Right renal pelvis (tissue), 4 donors: ENCODE measurements at places on chromosomes 1 and 21.

DNA sequence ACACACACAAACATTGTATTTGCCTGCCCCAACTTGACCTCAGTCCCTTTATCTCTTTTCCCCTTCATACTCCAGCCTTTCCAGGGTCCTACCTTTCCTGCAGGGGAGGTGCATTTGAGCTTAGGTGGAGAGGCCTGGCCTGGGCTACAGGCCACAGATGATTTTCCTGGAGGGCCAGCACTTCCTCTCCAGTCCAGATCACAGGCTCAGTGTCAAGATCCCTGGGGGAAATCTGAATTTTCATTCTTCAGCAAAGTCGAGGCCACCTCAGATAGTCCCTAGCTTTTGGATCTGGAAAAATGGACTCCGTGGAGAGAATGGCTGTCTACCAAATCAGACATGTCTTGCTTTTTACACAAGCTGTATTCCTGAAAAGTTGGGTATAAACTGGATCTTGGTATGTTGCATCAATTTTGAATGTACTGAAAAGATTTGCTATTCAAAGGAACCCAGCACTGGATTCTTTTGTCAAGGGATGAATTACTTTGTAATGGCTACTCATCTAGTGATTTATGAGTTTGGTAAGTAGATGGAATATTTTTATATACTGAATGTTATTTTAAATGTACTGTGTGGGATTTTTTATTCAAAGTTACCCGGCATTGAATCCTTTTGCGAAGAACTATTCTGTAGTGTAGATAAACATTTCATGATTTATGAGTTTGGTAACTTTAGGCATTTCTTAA, 78.7 kb downstream of the DDR2 start:
- no peak for DNase-seq

DNA sequence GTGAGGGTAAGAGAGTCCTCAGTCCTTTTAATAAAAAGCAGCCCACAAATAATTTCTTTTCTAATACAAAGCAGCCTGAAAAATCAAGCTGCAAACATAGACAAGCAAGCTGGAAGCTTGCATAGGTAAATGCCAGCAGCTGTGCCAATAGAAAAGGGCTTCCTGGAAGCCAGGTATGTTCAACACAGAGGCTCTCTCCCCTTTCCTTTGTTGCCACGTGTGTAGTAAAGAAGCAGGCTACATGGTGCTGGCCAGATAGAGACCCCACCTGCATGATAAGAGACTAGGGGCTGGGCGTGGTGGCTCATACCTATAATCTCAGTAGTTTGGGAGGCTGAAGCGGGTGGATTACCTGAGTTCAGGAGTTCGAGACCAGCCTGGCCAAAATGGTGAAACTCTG, 50.1 kb upstream of the ERRFI1 start:
- no peak for DNase-seq

- DNase-seq = no peak
Measured at GRCh38 chr1:172148707-172149106, 271.8 kb upstream of the C1orf105 start.

DNA sequence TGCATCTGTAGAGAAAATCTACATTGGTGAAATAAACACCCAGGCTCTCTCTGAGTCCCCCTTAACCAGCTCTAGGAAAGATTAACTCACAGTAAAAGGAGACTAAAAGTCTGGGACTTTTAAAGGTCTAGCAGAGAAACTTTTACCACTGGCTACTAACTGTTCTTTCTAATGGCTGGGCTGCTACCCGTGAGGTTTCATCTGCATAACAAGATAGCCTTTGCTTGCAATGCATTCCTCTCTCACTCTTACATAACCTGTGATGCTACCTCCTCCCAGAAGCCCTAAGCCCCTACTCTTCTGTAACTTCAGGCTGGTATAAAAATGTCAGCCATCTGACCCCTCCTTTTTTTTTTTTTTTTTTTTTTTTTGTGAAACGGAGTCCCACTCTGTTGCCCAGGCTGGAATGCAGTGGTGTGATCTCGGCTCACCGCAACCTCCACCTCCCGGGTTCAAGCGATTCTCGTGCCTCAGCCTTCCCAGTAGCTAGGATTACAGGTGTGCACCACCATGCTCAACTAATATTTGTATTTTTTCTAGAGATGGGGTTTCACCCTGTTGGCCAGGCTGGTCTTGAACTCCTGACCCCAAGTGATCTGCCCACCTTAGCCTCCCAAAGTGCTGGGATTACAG, 344.2 kb downstream of the RGS7 start:
- no peak for DNase-seq

GRCh38 chr1:28176492-28177470, at the start of gene PTAFR:
PTAFR (minus strand) TSS chr1:28176690; CDS start chr1:28151021, 25,669 bp downstream.
- DNase-seq = no peak

GRCh38 chr1:43557744-43558245, 27.1 kb downstream of the PTPRF start:
- no peak for DNase-seq

GRCh38 chr1:170001266-170001665, 73.2 kb downstream of the KIFAP3 start:
- no peak for DNase-seq

- DNase-seq = no peak
Measured at GRCh38 chr1:238107322-238107721, 216.6 kb upstream of the ZP4 start.

GRCh38 chr1:36125129-36125991, at the start of gene COL8A2:
COL8A2 (minus strand) TSS chr1:36125222; CDS start chr1:36100242, 24,980 bp downstream.
- DNase-seq = no peak

GRCh38 chr1:102546251-102546650, 549.5 kb upstream of the OLFM3 start:
- no peak for DNase-seq

DNA sequence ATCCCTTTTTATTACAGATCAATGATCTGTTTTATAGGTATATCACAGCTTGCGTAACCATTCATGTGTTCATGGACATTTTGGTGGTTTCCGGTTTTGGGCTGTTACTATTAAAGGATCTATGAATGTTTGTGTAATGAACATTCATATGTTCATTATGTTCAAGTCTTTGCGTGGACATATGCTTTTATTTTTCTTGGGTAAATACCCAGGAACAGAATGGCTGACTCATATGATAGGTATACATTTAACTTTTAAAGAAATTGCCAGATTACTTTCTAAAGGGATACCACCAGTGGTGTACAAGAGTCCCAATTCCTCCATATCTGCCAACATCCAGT, 73.7 kb downstream of the SPATA46 start:
- no peak for DNase-seq

- no peak for DNase-seq
Measured at GRCh38 chr1:232538943-232539302, 91.0 kb downstream of the SIPA1L2 start.

GRCh38 chr1:227917081-227917950, 30.4 kb downstream of the WNT9A start:
- DNase-seq = no peak

GRCh38 chr1:172778456-172779455, 119.9 kb downstream of the FASLG start:
- DNase-seq = no peak

DNA sequence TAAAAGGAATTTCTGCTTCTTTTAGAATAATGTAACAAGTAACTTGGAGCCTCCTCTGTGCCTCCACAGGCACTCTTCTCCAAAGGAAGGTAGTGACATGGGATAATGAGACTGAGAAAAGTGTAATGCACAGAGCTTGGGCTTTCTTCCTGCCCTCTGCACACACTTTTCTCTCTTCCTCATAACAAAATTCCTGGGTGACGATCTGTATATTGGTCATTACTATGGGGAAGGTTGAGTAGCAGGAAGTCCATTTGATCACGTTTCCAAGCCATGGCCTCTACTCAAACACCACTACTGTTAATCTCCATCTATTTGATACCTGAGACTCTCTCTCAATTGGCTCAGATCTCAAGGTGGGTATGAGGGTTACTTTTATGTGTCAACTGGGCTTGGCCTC, 113.9 kb downstream of the GRIK1 start:
- DNase-seq = no peak

DNA sequence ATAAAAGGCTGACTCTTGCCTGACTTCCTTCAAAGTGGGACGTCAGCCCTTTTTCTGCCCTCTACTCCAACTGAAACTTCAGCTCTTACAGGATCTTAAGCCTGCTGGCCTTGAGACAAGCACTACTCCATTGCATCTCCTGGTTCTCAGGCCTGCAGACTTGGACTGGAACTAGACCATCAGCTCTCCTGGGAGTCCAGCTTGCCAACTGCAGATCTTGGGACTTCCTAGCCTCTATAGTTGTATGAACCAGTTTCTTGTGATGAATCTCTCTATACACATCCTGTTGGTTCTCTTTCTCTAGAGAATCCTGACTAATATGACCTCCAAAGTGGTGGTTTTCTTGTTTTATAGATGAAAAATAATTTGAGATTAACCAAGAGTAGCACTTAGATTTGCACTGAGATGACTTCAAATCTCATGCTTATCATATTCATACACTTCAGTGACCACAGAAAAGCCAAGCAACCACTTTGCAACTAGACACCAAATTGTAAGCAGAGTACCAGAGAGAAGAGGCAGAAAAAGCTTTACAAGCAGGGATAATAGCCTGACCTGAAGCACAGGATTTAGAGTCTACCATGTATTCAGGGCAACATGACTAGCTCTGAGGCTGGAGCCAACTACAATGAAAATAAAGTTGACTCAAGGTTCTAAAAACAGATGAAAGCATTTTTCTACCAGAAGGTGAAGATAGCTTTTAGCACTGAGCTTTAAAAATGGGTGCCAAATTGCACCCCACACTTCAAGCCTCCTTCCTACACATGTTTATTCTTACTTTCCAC, 661.3 kb upstream of the USP24 start:
- DNase-seq = no peak

GRCh38 chr1:221998186-221998612, 256.3 kb upstream of the DUSP10 start:
- DNase-seq = no peak

GRCh38 chr21:41943851-41944250, 10.0 kb downstream of the C2CD2 start:
- no peak for DNase-seq

DNA sequence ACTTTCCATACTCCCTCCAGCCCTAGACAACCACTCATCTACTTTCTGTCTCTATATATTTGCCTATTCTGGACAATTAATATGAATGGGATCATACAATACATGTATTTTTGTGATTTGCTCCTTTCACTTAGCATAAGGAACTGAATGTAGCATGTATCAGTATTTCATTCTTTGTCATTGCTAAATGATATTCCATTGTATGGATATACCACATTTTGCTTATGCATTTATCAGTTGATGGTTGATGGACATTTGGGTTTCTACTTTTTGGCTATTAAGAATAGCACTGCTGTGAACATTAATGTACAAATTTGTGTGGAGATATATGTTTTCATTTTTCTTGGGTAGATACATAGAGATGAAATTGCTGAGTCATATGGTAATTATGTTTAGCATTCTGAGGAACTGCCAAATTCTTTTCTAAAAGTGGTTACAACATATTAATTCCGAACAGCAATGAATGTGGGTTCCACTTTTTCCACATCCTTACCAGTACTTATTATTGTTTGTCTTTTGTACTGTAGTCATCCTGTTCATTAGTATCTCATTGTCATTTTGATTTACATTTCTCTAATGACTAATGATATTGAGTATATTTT, 121.0 kb downstream of the LRRC40 start:
- no peak for DNase-seq

- DNase-seq = no peak
Measured at GRCh38 chr1:27506703-27507102, 16.7 kb upstream of the WASF2 start.

DNA sequence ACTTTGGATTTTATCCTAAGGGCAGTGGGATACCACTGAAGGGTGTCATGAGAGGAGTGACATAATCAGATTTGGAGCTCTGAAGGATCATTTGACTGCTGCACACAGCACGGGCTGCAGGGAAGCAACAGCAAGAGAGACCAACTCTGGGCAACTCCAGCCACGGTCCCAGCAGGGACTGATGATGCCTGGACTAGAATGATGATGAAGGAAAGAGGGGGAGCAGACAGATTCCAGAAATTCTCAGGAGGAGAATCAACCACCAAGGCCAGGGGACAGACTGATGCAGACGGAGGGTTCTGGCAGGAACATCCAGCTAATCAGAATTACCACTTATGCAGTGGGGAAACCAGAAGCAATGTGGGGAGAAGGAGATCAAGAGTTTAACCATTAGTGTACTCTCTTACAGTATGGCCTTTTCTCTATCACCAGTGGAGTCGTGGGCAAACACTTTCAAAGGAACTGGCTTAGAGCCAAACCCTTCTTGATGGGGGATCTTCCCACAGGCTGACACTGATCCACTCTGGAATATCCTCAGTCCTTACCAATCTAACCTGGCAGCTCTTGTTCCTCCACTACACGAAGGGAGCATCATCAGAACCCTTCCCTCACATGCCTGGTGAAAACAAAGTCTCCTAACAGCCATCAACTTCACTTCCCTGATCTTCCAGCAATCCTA, 3.3 kb downstream of the URB1 start:
- no peak for DNase-seq

GRCh38 chr1:211978596-211978995, 56.8 kb downstream of the INTS7 start:
- DNase-seq = no peak

DNA sequence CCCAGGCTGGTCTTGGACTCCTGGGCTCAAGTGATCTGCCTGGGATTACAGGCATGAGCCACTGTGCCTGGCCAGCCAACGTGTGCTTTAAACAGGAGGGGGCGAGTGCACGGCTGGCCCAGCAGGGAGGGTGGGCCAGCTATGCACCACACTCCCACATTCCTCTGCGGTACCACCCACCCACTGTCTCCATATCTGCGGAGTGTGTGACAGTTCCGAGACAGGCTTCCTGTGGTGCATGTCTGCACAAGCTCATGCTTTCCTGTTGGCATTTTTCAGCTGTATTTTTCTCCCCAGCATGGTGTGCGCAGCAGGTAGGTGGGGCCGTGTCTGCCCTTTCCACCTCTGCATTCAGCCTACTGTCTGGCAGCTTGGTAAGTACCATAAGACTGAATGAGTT, 183.3 kb downstream of the AJAP1 start:
- DNase-seq = no peak

- DNase-seq = no peak
Measured at GRCh38 chr1:67597336-67597735, 87.7 kb upstream of the GADD45A start.

GRCh38 chr1:227787513-227788270, 27.8 kb upstream of the PRSS38 start:
- DNase-seq = no peak

DNA sequence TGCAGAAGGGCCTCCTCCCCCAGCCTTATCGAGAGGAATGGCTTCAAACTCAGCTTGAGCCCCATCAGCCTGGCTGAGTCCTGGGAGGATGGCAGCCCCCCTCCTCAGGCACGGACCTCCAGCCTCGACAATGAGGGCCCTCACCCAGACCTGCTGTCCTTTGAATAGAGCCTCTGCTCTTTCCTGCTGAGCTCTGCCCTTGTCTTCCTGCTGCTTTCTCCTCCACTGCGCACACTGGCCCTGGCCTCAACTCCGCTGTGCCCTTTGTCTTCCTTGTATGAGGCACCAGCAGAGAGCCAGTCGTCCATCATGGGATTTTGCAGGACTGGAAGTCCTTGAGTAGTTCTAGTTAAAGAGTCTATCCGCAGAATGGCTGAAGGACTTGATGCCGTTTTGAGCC, 2.0 kb downstream of the C1orf226 start:
- no peak for DNase-seq

DNA sequence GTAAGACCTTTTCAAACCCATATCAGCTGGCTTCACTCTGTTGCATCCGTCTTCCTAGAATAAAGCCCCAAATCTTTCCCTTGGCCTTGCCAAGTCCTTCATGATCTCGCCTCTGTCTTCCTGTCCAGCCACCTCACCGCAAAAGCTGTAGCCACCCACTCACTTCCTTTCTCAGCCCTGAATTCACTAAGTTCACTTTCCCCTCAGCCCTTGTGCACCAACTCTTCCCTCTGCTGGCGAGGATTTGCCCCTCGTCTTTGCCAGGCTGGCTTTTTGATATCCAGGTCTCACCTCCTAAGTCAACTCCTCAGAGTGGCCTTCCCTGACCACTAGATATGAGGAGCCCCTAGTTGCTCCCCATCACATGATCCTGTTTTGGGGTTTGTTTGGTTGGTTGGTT, 3.9 kb upstream of the COL16A1 start:
- no peak for DNase-seq
